ENCODE measurements at places on chromosomes 1 and 21.

DNA sequence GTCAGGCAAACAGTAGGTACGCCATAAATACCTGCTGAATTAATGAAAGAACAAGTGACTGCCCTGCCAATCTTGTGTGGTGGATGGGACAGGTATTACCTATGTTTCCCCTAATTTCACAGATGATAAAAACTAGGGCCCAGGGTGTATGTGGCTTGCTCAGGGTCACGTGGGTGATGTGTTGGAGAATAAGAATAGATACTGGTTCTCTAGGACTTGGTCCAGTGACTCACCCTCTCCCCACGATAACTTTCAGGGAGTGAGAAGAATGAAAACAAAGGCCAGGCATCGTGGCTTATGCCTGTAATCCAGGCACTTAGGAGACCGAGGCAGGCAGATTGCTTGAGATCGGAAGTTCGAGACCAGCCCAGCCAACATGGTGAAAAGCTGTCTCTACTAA lies 26.7 kb downstream of the SLC26A9 start:
- no peak for DNase-seq

- no peak for DNase-seq
Measured at GRCh38 chr1:24912376-24913273, 17.5 kb downstream of the RUNX3 start.

DNA sequence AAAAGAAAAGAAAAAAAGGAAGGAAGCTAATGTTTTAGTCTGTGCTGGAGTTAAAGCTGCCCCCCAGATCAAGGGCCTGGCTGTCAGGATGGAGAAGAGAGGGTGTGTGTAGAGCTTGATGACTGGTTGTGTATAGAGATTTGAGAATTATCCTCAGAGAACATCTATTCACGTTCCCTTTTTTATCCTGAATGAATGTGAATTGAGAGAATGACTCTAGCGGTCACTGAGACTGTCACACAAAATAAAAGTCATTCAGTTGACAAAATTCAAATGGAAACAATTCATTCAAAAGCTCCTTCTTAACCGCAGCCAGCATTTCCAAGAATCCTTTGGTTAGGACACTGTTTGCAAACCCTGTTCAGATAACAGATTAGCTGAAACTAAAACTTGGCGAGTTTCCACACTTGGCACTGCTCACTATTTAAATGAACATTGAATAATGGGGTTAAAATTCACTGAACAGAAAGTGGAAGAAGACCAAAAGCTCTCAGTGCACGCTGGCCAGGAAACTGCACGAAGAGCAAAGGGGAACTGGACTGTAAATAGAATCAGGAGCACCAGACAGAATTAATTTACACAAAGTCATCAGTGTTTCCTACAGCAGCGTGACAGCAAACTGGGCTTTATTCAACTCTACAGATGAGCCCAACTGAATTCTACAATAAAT lies 13.6 kb upstream of the FAM89A start:
- DNase-seq: peak; percentile 25

- peak; percentile 40 for DNase-seq
Measured at GRCh38 chr1:67429528-67430357, 459 bp downstream of the SERBP1 start.
